Frontal cortex (tissue), 4 donors: ENCODE measurements at places on chromosomes 1 and 21.
A peak's percentile ranks its signal among the peaks of the same experiment; 100 is the strongest.

- no peak for DNase-seq
Measured at GRCh38 chr1:161115132-161115711, 2.6 kb downstream of the PFDN2 start.

- no peak for DNase-seq
Measured at GRCh38 chr1:77267035-77267434, 14.8 kb upstream of the AK5 start.

DNA sequence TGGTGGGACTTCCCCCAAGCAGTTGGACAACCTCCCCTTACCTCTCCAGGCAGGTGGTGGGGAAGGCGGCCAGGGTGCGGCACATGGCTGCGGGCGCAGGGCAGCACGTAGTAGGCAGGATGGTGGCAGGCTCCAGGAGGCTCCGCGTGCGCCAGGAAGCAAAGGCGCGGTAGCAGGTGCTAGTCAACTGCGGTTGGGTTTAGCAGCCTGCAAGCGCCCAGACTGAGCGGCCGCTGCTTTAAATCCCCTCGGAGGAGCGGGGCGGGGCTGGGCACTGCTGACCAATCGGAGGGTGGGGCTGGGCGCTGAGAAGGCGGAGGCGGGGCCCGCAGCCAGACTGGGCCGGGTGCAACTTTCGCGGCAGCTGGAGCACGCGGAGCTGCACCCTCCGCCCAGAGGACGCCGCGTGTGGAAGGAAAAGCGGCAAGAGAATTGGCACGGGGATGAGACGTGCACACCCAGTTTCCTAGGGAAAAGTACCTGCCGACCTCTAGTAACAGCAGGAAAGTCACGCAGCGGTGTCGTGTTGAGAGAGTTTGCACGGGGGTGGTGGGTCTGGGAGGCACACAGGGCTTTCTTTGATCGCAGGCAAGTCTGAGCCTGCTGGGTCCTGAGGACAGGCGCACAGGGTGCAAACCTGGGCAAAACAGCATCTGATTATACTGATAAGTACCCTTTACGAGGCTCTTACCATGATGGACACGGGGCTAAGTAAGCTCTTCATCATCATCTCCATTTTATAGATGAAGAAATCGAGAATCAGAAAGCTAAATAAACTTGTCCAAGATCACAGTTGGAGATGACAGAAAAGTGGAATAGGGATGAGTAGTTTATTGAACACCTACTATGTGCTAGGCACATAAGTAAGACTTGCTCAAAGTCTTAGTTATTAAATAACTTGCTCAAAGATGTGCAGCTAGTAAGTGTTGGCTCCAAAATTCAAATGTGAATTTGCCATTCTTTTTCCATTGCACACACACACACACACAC, at the start of gene RGS16:
RGS16 (minus strand) TSS at position 215 of the 990 bp plus-strand sequence; CDS start at position 85, 130 bp downstream.
- DNase-seq: peak; percentile 94

DNA sequence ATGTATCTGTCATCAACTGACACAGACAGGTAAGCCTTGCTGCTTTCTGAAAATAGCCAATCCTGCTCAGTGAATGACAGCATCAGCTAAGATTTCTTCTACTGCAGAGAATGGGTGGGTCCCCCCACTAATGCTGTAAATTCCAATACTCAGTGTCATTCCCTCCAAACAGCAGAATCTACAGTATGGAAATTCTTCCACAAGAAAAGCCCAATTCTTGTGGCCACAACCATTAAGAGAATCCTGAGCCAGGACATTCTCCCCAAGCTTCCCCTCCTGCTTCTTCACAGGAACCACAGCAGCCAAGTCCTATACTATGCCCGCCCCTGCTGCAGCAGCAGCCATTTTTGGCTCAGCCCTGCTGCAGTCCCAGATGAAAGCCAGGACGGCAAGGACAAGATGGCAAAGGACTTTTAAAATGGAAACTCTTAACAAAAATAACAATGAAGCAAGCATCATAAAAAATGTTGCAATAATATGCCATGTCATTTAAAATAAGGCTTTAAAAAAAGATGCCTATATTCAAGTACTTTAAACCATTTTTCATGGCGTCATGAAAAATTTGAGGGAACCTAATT, 26.8 kb downstream of the EIF4G3 start:
- DNase-seq: no peak

DNA sequence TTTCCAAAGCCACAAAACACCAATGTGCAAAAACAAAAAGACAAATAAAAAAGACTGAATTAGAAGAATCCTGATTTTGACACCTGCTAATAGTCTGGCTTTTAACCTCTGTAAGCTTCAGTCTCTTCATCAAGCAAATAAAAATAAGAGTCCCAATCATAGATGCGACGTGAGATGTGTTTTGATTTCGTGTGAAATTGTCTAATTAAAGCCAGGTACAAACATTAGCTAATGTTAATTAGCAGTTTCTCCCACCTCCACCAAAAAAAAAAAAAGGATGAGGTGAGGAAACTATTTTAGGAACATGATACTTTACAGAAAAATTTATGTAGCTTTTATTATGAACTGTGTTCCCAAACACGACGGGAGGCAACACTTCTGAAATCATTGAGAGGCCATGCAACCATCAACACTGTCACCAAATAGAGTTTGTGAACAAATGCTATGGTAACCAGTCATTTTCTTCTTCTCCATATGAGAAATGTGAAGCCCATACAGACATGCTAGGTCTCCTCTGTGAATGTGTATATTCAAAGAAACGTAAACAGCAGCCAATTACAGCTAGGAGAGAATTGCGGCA, 6.7 kb upstream of the EVI5 start:
- no peak for DNase-seq

DNA sequence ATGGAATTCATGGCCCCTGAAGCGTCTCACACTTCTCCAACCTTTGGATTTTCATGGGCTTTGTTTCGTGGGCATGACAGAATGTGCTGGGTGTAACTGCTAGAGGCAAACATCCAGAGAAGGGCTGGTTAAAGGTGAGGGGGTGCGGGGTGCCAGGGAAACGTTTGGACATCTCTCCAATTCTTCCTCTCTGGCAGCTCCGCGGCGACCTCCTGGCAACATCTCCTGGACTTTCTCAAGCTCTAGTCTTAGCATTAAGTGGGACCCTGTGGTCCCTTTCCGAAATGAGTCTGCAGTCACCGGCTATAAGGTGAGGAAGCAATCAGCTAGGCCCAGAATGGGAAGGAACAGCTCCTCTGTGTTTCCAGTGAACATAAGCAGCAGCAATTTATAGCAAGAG, 12.0 kb downstream of the TMEM81 start:
- DNase-seq: no peak

DNA sequence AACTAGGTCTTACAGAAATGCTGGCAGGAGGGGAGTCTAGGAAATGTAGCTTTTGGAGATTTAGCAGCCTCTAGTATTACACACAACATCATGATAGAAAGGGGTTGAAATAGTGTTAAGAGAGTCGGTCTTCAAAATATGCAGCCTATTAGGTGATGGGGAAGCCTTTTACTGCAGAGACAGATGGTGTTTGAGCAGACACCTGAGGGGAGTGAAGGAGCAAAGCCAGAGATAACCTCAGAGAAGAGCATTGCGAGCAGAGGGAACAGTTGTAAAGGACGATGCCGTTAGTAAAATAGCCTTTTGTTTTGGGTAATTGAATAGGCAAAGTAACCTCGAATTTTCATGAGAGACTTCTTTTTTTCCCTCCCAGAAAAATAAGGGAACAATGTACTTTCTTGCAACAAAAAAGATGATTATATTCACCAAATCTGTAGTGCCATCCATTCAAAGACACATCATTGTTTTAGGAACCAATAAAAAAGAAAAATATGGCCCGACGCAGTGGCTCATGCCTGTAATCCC, 66.3 kb upstream of the KIF1B start:
- DNase-seq: no peak

DNA sequence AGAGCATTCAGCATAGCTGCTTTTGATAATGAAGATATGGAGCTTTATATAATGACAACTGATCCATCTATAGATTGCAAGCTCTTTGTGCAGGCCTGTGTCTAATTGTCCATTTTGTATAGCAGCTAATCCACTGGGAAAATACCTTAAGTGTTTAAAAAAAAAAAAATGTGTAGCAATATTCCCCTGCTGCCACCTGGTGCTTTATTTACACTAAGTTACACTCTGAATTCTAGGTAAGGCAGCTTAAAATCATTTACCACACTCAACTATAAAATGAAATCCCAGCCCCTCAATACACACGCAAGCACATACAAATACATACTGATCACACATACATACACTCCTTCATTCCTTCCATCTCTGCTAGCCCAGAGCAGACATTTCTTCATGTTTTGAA, 49.1 kb upstream of the BCL9 start:
- no peak for DNase-seq

- DNase-seq: no peak
Measured at GRCh38 chr1:165832902-165833301, 5.5 kb downstream of the UCK2 start.

- no peak for DNase-seq
Measured at GRCh38 chr1:168341483-168341975, 60.9 kb downstream of the TBX19 start.

GRCh38 chr1:77953907-77954306, 25.0 kb downstream of the FUBP1 start:
- no peak for DNase-seq

GRCh38 chr21:38702196-38702595, 103.5 kb upstream of the ETS2 start:
- no peak for DNase-seq

DNA sequence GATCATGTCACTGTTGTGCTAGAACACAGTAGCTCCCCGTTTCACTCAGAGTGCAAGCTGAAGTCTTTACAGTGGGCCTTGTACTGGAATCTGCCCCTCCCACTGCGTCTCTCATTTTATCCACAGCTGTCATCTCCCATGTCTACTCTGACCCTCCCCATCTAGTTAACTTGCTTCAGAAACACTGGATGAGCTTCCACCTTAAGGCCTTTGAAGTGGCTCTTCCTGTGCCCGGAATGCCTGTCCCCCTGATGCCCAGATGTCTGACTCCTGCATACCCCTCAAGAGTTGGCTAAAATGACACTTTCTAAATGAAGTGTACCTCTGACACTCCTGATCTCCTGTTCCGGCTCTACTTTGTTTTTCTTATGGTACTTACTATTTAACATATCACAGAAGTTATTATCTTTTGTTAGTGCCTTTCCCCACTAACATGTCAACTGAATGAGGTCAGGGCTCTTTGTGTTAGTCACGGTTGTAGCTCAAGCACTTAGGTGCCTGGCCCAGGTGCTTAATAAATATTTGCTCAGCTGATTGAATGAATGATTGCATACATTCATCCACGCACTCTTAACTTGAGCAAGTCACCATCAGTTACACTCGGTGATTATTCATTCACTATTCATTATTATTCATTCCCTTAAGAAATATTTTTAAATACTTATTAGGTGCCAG, 13.3 kb downstream of the ARV1 start:
- DNase-seq: no peak

DNA sequence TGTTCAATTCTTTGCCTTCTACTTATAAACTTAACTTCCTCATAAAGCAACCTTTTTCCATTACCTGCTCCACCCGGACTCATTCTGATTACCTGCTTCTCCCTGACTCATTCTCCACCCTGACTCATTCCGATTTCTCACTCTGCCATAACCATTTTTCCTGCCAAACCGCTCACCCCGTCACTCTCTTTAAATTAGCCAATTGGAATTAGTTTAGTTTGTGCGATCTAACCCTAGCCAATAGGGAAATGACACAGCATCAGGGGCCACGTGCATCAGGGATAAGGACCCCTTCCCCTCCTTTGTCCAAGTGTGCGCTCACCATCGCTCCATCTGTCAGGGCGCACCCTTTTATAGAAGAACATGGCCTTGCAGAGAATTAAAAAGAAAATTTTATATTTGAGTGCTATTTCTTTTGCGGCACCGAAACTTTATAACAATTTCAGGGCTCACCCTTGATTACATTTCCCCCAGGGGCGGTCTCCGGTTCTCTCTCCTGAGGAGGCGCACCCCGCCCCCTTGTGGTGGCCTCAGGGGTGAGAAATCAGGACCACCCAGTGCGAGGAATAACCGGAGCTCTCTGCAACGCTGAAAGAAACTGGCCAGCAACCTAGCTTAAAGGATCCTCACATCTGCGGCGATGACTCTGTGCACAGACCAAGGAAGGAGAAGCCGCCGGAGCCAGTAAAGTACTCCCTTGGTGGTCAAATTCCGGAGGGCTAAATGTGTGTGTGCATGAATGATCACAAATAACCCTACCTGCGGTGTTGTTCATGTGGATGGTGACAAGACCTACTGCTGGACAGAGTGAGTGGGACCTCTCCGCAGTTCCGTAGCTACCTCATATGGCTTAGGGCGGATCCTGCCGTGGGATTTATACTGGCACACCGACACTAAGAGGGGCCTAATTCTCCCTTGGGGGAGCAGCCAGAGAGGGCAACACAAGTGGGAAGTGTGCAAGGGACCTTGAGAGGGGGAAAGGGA, 30.3 kb upstream of the CBR3 start:
- no peak for DNase-seq

- no peak for DNase-seq
Measured at GRCh38 chr1:39082811-39083576, 56.8 kb downstream of the NDUFS5 start.

DNA sequence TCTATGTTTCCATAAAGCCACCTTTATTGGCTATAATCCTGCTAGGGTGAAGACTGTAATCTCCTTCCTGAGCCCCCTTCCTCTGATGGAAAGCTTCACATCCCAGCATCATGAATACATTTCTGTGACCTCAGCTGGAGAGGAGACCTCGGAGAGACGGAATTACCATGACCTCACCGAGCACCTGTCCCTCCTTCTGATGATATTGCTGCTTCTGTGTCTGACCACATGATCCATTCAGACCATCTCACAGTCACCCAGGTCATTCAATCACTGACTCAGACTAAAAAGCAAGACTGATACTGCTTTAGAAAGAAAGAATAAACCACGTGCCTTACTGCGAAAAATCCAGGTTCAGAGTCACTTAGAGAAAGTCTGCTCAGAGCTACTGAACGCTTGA, 8.8 kb downstream of the KCND3 start:
- DNase-seq: no peak

- DNase-seq: no peak
Measured at GRCh38 chr1:198107091-198107501, 49.7 kb upstream of the NEK7 start.

DNA sequence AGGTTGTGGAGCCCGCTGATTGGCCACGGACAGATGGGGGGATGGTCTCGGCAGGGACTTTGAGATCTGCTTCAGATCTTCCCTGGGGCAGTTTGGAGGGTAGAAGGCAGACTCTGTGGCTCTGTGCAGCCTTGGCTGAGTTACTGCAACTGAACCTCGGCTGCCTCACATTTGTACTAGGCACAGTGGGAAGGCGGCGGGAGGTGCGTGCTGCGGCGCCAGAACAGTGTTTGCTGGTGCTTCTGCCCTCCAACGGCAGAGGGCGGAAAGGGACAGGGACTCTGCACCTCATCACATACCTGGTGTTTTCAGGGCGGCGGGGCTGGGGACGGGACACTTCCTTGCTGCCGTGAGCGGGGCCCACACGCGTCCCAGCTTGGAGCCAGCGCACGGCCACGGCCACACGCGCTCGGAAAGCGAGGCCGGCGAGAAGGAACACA, 26.2 kb downstream of the SLC66A1 start:
- DNase-seq: no peak

GRCh38 chr1:165353731-165354671, 2.5 kb downstream of the LMX1A start:
- no peak for DNase-seq

DNA sequence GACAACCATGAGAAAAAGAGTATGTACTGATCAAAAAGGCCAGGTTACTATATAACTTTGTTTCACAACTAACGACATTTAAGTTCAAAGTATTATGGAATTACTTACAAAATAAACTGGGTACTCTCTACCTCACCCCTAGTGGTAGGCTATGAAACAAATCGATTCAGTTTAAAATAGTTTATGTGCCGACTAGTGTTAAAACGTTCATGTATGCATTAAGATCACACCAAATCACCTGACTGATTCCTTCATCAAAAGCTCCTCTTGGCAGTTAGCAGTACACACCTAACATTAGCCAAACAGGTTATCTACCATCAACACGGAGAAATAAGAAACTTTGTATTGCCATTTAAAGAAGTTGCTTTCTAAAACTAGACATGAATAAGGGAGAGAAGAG, 137.1 kb downstream of the AKT3 start:
- no peak for DNase-seq
